ENCODE measurements at places on chromosomes 1 and 21.

- peak; percentile 95 for DNase-seq
These were observed 1.8 kb downstream of the COL9A2 start for GRCh38 chr1:40315239-40315794.

DNA sequence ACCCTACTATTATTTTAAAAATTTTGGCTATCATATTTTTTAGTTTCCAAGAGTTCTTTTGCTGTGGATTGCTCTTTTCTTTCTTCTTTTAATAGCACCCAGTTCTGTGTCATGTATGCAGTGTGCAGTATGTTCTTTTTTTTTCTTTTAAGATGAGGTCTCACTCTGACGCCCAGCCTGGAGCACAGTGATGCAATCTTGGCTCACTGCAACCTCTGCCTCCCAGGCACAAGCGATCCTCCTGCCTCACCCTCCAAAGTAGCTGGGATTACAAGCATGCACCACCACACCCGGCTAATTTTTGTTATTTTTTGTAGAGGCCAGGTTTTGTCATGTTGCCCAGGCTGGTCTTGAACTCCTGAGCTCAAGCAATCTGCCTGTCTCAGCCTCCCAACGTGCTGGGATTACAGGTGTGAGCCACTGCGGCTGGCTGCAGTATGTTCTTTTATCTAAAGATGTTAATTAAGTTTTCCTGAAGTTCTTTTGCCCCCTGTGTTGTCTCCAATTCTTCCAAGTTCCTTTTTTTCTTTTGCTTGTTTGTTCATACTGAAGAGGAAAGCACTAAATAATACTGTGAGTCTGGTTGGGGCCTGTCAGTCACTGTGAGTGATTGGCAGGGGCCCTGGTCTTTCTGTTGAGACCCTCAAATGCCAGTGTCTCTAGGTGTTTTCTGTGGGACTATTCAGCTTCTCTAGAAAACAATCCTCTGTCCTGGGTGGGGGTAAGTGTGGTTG, 17.5 kb upstream of the TTC22 start:
- no peak for DNase-seq

DNA sequence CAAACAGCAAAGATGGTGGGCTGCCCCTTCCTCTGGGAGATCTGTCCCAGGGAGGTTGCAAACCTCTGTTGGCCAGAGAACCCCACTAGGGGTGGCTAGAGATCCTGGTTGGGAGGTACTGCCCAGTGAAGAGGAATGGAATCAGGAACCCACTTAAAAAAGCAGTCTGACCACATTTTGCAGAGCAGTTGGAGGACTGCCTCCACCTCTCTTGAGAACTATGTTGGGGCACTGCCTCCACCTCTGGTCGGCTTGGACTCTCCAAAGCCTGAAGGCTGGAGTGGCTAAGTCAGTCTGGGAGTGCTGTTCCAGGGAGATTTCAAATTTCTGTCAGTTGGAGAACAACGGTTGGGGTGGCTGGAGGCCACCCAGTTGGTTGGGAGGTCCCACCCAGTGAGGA, 58.6 kb downstream of the TNFSF4 start:
- no peak for DNase-seq

DNA sequence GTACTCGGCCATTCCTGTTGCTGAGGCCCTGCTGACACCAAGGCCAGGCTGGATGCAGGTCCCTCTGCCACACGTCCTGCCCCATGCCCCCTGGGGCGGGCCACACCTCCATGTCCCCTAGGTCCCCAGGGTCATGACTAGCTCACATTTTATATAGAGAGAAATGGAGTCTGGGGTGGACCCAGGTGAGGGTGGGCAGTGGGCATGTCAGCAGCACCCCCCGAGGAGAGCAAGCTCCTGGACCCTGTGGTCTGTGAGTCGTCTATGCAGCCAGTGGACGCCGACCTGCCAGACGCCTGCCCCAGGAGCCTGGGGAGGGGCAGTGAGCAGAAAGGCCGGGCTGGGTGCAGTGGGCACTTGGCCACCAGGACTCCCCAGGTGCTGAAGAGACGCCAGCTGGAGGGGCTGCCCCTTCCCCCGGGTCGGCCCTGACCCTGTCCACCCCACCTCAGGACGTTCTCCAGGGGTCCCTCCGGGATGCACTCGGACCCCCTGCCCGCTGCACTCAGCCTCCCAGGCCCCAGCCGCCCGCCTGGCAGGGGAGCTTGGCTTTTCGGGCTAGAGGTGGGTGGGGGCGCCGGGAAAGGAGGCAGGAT, 15.9 kb downstream of the SAMD11 start:
- DNase-seq, result no peak

- DNase-seq, result no peak
These were observed at the start of gene GJB3 for GRCh38 chr1:34781071-34781843. GJB3 (plus strand) TSS chr1:34781214; CDS start chr1:34784763, 3,549 bp downstream.

- no peak for DNase-seq
These were observed 16.2 kb upstream of the LRP8 start for GRCh38 chr1:53343831-53344668.

DNA sequence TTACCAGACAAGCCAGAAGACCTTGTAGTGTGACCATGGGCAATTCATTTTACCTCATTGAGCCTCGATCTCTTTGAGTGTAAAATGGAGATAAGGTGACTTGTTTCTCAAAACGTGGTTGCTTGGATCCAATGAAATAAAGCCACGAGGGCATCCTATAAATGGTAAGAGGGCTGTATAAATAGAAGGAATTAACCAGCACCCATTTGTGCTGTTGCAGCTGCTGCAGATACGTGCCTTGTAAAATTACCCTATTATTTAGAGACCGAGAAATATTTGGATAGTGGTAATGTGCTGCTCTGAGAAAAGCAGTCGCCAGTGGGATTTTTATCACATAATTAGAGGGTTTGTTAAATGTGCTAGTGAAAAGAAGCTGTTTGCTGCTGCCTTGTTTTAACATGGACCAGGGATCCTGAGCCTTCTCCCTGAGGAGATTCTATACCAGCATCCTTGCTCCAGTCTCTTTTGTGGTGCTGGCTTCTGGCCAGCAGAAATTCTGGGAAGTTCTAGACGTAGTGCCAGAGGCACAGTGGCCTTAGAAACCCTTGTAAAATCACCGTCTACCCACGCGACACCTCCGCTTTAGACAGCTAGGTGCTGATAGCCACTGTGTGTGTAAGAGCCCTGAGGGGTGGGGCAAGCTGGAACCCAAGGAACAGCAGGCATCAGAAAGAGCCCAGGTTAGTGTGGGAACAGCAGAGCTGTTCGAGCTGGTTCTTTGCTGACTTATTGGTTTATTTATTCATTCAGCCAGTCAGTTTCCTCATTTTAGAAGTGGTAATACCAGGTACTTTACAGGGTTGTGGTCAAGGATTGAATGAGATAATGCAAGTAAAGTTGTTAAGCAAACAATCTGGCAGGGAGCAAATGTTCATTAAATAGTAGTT, 137.5 kb downstream of the NOS1AP start:
- peak; percentile 20 for DNase-seq

DNA sequence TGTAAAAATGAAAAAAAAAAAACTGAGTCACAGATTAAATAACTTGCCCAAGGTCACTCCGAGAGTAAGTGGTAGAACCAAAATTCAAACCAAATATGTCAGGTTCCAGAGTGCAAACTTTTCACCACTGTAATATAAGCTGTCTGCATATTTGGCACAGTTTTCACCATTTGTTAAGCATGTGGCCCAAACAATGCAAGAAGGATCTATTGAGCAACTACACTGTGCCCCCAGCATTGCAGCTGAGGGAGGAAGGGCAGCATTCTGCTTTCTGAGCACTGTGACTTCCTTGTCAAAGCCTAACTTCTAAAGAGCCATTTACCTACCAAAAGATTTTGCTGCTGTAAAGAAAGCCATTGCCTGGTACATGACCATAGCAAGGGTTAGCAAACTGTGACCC, 133.4 kb downstream of the SYT2 start:
- no peak for DNase-seq

- DNase-seq, result no peak
These were observed 762.9 kb downstream of the LTN1 start for GRCh38 chr21:28229814-28230213.

DNA sequence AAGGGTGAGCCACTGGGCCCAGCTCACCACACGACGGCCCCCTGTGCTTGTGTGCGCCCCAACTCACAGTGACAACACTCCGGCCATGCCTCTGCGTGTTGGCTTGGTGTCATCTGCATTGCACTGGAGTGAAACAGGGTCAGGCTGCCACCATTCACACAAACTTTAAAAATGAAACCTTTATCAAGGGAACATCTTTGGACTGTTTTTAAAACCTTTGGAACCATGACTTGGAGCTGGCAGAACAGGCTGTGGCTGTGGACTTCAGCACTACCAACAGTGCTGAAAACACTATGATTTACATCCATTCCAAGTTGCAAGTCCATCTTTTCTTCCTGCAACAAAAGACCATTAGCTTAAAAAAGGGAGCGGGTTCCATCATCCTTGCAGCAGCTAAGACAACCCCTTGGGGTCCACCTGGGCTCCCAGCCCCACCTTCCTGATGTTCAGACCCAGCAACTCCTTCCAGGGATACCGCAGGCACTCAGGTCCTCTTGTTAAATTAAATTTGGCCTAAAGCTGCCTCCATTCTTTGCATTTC, 25.6 kb downstream of the POFUT2 start:
- no peak for DNase-seq

GRCh38 chr1:94120991-94121390, at the start of gene ABCA4:
ABCA4 (minus strand) TSS chr1:94121148; CDS start chr1:94121045, 103 bp downstream.
- no peak for DNase-seq

- no peak for DNase-seq
These were observed 37.5 kb downstream of the FBXO2 start for GRCh38 chr1:11616766-11617165.

DNA sequence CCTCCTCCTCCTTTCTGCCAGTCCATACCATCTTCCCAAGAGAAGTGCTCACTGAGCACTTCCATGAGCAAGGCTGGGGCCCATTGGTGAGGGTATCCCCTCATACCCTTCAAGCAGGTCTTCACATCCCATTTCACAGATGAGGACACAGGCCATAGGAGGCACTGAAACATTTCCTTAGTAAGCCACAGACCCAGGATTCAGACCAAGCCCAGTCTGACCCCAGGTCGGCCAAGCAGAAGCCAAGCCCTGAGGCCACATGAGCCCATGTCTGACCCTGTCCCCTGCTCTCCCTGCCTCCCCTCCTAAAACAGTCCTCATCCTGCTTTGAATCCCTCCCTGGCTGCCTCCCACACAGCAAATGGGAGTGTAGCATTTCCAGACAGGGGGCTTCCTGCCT, 146.2 kb downstream of the ZSCAN20 start:
- no peak for DNase-seq

- DNase-seq, result no peak
These were observed 10.1 kb downstream of the PLEKHA6 start for GRCh38 chr1:204349602-204350001.

- DNase-seq, result no peak
These were observed 17.1 kb downstream of the ABCG1 start for GRCh38 chr21:42236014-42236413.

- no peak for DNase-seq
These were observed 112.9 kb downstream of the LRRC40 start for GRCh38 chr1:70092526-70092925.

DNA sequence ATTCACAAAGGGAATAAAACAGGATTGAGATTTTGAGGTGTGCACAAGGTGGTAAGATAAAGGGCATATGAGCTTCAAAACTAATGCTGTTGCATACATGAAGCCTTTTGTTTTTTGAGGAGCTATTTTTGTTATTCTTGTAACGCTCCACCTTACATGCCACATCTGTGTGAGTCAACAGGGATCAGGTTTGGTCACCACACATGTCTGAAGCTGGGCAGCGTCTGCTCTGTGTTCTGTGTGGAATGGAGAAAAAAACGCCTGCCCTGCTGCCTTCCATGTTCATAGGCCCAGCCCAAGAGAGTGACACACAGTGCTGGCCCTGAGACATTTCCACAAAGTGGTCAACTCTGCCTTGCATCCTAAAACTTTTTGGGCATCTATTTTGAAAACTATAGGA, 67.7 kb downstream of the MPZL1 start:
- DNase-seq, result no peak

GRCh38 chr1:225899044-225899925, 10.3 kb upstream of the LEFTY1 start:
- DNase-seq, result no peak

- no peak for DNase-seq
These were observed 369.5 kb upstream of the BRINP3 start for GRCh38 chr1:190847166-190847565.

DNA sequence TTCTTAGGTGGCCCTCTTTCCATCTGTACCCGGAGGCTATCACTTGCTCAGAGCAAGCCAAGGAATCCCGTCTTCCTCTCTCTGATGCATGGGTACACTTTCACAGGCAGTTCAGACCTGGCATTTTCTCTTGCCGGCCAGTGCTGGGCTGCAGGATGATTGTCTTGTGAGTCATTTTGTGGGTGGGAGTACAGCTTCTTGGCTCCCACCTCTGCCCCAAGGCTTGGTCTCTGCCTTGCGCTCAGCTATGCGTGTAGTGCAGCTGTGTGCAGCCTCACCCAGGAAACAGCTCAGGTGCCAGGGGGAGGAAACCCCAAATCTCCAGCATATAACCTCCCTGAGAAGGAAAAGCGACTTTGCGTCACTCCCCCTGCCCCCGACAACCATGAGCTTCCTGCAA, 3.9 kb upstream of the AJAP1 start:
- no peak for DNase-seq

DNA sequence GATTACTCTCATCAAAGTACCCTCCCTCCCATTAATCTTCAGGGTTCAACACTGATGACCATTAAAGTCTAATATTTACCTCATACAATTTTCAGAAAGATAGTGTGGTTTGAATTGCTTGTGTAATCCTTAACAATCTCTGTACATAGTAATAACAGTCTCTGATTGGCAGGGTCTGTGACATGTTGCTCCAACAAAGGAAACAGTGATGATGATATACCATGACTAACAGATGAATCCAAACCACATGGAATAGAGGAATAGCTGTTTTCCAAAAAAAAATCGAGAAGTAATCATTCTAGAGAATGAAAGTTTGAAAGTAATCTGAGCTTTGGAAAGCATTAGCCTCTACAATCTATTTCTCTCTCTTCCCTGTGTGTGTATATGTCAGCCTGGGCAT, 610.1 kb upstream of the NEGR1 start:
- DNase-seq, result no peak

DNA sequence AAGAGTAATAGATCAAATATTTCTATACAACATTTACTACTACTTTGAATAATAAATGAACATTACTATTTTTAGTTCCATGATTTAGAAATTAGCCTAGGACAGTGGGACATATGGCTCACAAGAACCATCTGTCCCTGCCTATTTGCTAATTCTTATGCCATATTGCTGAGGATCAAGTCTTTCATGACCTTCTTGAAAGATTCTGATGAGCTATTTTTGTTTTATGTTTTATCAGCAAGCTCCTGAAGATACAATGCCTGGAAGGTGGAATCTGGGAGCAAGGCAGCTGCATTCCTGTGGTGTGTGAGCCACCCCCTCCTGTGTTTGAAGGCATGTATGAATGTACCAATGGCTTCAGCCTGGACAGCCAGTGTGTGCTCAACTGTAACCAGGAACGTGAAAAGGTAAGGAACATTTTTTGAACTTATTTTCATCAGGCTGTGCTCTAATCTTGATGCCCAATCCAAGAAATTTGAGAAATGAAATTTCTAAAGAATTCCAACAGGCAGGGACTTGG, 326.7 kb downstream of the PAPPA2 start:
- DNase-seq, result no peak

DNA sequence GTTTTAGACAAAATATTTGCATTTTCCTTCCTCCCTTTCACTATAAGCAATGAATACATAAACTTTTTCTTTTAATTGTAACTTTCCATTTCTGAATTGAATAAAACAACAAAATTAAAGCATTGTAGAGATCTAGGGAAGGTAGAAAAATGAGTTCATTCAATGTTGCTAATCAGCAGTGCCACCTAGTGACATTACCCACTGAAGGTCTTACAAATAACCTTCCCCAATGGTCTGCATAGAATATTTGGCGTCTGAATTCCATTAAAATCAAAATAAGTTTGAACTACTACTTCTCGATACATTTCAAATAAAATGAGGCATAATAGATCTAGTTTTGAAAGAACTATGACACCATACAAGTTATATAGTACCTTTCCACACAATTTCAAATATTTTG, 19.6 kb downstream of the FH start:
- peak; percentile 52 for DNase-seq
